ENCODE measurements at places on chromosomes 7 and 10.

DNA sequence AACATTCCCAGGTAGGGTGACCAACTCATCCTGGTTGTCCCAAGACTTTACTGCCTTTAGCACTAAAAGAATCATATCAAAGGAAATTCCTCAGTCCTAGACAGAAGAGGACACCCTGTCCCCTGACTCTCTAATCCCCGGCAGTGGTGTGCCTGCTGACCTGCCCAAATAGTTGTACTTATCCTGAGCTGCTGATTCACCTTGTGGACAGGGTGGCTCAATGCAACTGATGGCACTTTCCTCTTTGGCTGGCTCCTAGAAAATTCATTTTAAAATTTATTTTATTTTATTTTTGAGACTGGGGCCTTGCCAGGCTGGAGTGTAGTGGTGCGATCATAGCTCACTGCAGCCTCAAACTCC lies 111.7 kb downstream of the JCAD start:
- no peak for DNase-seq

DNA sequence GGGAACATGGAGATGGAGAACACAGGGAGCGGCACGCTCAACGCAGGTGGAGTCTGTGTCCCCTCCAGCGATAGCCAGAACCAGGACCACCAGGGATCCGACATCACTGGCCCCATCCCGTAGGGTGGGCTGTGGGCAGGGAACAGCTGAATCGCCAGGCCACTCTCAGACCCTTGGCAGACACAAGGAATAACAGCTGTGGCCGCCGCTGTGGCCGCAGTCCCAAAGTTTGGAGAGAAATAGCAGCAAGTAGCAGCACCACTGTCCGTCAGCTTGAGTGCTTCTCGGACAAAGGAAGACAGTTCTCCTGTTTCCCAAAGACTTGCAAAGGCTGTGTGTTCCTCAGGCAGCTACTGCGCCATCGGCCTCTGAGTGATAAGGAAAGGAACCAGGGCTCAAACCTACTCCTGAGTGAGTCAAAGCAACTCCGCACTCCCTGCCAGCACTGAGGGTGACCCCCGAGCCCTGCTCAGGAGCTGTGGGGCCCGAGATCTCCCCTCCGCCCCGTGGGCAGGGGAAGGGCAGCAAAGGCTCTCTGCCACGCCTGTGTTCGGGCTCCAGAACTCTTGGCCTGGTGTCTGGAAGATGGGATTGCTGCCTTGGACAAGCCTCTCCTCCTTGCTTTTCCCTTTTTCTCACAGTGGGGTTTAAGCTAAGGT lies 82.3 kb upstream of the FAM20C start:
- no peak for DNase-seq

DNA sequence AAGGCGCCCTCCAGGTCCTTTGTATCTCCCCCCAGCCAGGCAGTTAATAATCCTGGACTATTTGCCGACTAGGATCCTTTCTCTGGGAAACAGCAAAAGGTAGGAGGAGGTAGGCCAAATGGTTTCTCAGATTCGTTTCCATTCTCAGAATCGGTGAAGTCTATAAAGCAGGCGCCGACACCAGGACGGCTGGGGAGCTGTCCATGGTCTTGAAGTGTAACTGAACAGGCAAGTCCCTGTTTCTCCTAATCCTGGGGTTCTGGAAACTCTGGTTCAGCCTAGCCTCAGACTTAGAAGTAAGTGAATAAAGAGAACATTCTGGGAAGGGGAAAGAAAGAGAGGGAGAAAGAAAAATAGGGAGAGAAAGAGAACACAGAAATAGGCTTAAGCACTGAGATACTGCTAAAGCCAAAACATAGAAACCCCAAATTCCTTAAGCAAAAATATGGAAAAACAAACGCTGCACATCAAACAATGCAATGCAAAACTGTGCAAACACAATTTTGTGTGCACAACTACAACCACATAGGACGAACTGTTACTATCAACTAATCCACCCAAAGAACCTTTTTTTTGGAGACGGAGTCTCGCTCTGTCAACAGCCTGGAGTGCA lies 11.1 kb upstream of the INA start:
- DNase-seq: no peak

DNA sequence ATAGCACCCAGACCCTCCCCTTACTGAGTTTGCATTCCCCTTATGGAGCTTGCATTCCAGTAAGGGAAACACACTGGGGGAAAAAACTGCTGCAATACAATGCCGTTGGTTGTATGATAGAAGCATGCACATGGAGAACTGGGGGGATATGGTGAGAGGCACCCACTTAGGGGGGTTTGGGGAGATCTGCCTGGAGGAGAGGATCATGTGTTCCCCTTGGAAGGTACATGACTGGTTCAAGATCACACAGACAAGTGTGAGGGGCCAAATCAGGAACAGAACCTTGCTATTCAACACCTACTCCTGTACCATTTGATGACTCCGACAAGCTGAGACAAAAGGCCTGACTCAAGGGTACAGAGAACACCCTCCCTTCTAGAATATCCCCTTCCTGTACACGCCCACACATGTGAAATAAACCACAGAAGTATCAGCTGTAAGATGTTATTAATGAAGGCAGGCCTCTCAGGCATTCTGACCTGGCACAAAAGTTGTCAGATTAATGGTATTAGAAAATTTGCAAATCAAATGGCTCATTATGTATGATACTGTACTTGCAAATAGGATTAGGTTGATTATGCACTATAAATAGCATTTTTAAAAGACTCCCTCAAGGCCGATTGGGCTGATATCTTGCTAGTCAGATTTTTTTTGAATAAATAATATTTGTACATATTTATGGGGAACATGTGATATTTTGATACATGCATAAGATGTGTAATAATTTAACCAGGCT lies 122.2 kb downstream of the NPY start:
- no peak for DNase-seq

- no peak for DNase-seq
Measured at GRCh38 chr10:96591946-96592345, 5.1 kb upstream of the TM9SF3 start.
